Uterus (tissue), 4 donors: ENCODE measurements at places on chromosomes 1 and 21. TPM values are rescaled to one million over a fixed set of nuclear protein-coding genes. Genes with fewer than 3 reads are reported as not detected.

The PPFIA4 gene
- total RNA-seq = not detected

The PLA2G2F gene
- total RNA-seq = not detected

The SPRR3 gene
- total RNA-seq = not detected

The SLC44A5 gene
- total RNA-seq = not detected

The PSEN2 gene
- total RNA-seq = 80.9 TPM

The OPRD1 gene
- 0.07 TPM for total RNA-seq

- no peak for DNase-seq
- no peak overlapping the region for H3K27ac ChIP-seq
- no peak overlapping the region for H3K4me3 ChIP-seq
- no peaks in the 10 kb centered on the region for H3K4me1 ChIP-seq
- H3K36me3 ChIP-seq = no peaks in the 10 kb centered on the region
These were observed 18.7 kb upstream of the FAM43B start for GRCh38 chr1:20533635-20534034.

DNA sequence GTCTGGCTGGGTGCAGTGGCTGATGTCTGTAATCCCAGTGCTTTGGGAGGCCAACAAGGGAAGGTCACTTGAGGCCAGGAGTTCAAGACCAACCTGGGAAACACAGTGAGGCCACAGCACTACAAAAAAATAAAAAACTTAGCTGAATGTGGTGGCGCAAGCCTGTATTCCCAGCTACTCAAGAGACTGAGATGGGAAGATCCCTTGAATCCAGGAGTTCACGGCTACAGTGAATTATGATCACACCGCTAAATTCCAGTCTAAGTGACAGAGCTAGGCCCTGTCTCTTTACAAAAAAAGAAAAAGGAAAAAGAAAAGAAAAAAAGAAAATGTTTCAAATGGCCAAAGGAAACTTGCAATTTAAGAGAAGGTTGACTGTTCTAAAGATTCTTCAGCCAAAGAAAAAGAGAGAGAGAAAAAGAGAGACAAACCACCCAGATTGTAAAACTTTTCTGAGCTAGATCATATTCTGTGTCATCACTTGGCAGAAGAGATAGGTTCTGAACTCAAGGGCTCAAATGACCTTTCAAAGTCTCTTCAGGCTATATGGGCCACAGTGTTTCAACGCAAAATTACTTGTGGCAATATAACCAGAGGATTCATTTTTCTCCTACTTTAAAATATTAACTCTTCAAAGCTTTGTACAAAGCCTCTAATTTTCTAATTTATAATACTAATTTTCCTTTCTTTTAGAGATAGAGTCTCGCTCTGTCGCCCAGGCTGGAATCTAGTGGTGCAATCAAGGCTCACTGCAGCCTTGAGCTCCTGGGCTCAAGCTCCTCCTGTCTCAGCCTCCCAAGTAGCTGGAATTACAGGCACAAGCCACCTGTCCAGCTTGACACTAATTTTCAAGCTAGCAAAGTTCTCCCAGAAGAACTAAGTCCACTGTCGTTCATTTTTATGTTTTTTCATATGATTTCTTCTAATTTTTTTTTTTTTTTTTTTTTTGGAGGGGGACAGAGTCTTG lies 20.5 kb downstream of the ARID4B start:
- H3K4me1 ChIP-seq = peaks cover 5% of the 10 kb centered on the region
- no peaks in the 10 kb centered on the region for H3K27me3 ChIP-seq
- no peaks in the 10 kb centered on the region for H3K36me3 ChIP-seq
- DNase-seq = no peak

GRCh38 chr1:206867716-206868115 lies 2.3 kb downstream of the IL20 start:
- no peaks in the 10 kb centered on the region for H3K27me3 ChIP-seq
- no peak overlapping the region for H3K4me3 ChIP-seq
- no peak overlapping the region for H3K27ac ChIP-seq

- DNase-seq = peak; percentile 57
- no peaks in the 10 kb centered on the region for H3K27me3 ChIP-seq
- H3K4me1 ChIP-seq = peaks cover 12% of the 10 kb centered on the region
These were observed 58.8 kb downstream of the NAV1 start for GRCh38 chr1:201597551-201598230.

DNA sequence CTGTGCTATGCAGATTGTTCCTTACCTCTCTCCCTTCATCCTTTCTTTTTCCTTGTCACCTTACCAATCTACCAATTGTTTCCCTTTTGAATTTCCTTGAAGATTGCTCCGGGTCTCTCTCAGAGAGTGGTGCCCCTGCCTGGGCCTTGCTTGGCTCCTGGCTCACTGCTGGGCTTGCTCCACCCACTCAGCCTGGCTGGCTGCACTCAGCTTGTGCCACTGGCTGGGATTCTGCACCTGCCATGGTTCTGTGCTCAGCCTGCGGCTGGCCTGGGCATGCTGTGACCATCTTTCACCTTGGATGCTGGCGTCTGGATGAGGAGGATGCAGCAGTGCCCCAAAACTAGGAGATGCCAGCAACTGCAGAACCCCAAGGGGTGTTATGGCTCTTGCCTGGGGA lies 463.9 kb upstream of the CXADR start:
- no peaks in the 10 kb centered on the region for H3K36me3 ChIP-seq
- no peaks in the 10 kb centered on the region for H3K4me1 ChIP-seq
- DNase-seq = no peak
- H3K27me3 ChIP-seq = no peaks in the 10 kb centered on the region
- no peak overlapping the region for H3K4me3 ChIP-seq
- H3K27ac ChIP-seq = no peak overlapping the region

DNA sequence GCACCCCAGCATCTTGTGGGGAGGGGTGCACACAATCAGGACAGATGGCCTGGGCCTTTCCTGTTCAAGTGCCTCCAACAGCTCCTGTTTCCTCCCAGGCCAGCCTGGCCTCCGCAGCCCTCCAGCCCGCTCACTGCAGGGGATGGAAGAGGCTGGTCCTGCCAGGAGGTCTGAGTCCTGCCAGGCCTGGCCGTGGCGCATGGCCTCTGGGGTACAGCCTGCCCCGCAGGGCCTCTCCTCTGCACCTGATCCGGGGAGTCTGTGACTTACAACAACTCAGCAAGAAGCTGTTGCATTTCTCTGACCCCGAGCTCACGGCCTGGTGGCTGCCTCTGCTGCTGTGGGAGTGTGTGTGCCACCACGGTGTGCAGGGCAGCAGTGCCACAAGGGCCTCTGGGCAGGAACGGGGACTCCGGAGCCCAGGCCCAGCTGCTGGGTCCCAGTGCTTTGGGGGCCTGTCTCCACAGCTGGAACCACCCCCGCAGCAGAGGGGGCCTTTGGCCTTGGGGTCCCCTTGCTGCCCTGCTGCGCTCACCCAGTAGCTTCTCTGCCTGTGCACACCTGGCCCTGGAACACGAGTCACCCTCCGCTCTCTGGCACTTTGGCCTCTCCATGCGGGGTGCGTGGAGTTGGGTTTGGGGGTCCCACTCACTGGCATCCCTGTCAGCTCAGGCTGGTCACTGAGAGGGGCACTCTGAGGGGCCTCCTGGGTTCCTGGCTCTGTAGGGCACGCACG lies 17.4 kb upstream of the LRRC3 start:
- no peaks in the 10 kb centered on the region for H3K36me3 ChIP-seq
- no peaks in the 10 kb centered on the region for H3K4me1 ChIP-seq
- H3K27me3 ChIP-seq = no peaks in the 10 kb centered on the region
- H3K27ac ChIP-seq = no peak overlapping the region
- DNase-seq = no peak

DNA sequence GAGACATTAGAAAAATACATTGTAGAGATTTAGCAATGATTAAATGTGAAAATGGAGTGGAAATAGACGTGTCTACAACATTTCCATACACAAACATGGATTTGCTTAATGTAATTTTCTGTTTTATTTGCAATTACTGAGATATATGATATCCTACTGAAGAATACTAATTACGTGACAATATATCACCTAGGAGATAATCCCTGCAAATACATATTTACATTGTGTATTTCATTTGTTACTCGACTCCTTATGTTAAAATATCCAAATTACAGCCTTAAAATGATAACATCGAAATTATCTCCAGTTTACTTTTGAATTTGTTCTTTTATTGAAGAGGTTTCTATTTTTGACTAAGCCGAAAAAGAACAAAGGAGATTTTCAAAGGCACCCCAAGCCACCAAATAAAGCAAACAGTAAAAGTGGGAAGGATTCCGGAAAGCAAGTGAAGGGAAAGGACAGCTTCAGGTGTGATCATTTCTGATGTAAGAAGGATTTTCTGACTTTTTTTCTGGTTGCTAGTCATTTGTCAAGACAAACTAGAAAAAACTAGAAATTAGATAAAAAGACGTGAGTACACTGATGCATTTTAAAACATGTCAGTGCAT lies 7.9 kb downstream of the LHX4 start:
- no peaks in the 10 kb centered on the region for H3K36me3 ChIP-seq
- DNase-seq = no peak
- peaks cover 68% of the 10 kb centered on the region for H3K27me3 ChIP-seq
- H3K4me3 ChIP-seq = no peak overlapping the region
- H3K27ac ChIP-seq = no peak overlapping the region

- DNase-seq = no peak
- H3K27me3 ChIP-seq = no peaks in the 10 kb centered on the region
- no peaks in the 10 kb centered on the region for H3K4me1 ChIP-seq
These were observed 17.6 kb upstream of the ALX3 start for GRCh38 chr1:110087812-110088738.

- H3K4me3 ChIP-seq = no peak overlapping the region
- no peak overlapping the region for H3K27ac ChIP-seq
- no peaks in the 10 kb centered on the region for H3K36me3 ChIP-seq
- no peaks in the 10 kb centered on the region for H3K27me3 ChIP-seq
- H3K4me1 ChIP-seq = no peaks in the 10 kb centered on the region
These were observed 16.5 kb downstream of the DYRK1A start for GRCh38 chr21:37383086-37383485.

DNA sequence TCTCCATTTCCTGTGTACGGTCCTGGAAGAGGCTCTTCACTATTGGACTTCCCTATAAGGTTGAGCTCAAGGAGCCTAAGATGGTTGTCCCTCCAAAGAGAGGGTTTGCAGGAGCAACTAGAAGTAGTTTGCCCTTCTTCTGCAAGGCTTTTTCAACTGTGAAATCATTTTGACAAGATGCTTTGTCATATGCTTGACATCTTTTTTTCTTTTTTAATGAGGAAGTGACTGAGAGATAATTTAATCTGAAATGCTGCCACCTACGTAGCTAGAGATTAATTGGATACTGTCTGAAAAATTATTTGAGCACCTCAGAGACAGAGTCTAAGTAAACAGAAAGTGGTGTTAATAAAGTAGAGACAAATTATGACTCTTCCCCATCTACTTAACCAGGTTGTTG lies 97.0 kb downstream of the CHRM3 start:
- no peaks in the 10 kb centered on the region for H3K27me3 ChIP-seq
- no peaks in the 10 kb centered on the region for H3K36me3 ChIP-seq
- H3K27ac ChIP-seq = no peak overlapping the region
- DNase-seq = no peak

- DNase-seq = no peak
- no peaks in the 10 kb centered on the region for H3K36me3 ChIP-seq
- no peak overlapping the region for H3K27ac ChIP-seq
These were observed 132.0 kb downstream of the GIPC2 start for GRCh38 chr1:78177708-78178270.

DNA sequence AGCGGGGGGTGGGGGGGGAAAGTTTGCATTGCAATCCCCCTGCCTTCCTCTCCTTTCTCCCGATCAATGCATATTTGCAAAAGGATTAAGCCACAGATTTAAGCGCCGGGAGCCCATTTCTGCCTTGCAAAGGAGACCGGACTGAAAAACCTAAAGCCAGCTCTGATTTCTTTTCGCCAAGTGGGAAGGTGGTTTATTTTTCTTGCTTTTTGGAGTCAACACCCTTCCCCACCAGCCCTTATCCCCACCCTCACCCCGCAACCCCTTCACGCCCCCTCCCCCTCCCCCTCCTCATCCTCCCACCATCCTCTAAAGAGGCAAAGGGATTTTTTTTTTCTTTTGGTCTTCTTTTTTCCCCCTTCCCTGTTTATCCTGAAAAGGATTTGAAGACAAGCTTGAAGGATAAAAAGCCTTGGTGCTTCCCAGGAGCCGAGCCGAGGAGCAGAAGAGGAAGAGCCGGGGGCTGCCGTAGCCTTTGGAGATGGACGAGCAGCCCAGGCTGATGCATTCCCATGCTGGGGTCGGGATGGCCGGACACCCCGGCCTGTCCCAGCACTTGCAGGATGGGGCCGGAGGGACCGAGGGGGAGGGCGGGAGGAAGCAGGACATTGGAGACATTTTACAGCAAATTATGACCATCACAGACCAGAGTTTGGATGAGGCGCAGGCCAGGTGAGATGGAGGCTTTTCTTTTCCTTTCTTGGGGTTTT lies 513 bp downstream of the PBX1 start:
- peak overlapping the region; percentile 97 for H3K27ac ChIP-seq
- H3K36me3 ChIP-seq = no peaks in the 10 kb centered on the region
- DNase-seq = peak; percentile 47
- H3K4me1 ChIP-seq = no peaks in the 10 kb centered on the region
- H3K27me3 ChIP-seq = no peaks in the 10 kb centered on the region

DNA sequence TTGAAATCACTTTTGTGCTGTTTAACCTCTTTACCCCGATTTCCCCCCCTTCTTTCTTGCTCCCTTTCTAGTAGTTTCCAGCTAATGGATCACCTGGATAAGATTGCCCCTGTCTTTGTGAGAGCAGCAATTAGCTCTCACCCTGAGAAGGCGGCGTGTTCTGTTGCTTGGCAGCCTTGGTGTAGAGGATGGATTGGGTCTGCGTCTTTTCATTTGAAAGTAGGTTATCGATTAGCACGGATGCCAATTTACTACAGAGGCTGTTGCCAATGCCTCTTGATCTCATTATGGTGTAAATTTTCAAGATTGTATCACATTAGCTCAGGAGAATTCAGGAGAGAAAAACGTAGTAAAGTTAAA lies 26.4 kb downstream of the KIF26B start:
- H3K27me3 ChIP-seq = no peaks in the 10 kb centered on the region
- no peaks in the 10 kb centered on the region for H3K36me3 ChIP-seq
- no peak overlapping the region for H3K4me3 ChIP-seq
- no peaks in the 10 kb centered on the region for H3K4me1 ChIP-seq
- DNase-seq = no peak
- H3K27ac ChIP-seq = no peak overlapping the region

GRCh38 chr1:89512996-89513720 lies 11.5 kb upstream of the LRRC8B start:
- no peak for DNase-seq
- no peaks in the 10 kb centered on the region for H3K36me3 ChIP-seq
- H3K27ac ChIP-seq = no peak overlapping the region
- no peaks in the 10 kb centered on the region for H3K27me3 ChIP-seq

- no peak for DNase-seq
- H3K4me1 ChIP-seq = no peaks in the 10 kb centered on the region
- H3K27ac ChIP-seq = no peak overlapping the region
- H3K4me3 ChIP-seq = no peak overlapping the region
- no peaks in the 10 kb centered on the region for H3K27me3 ChIP-seq
- H3K36me3 ChIP-seq = no peaks in the 10 kb centered on the region
These were observed 185.6 kb downstream of the RHOU start for GRCh38 chr1:228920831-228921230.

- H3K4me3 ChIP-seq = no peak overlapping the region
- no peak for DNase-seq
- H3K4me1 ChIP-seq = no peaks in the 10 kb centered on the region
- H3K27ac ChIP-seq = no peak overlapping the region
These were observed 205.7 kb upstream of the RRP15 start for GRCh38 chr1:218079347-218079746.

GRCh38 chr1:190975827-190976226 lies 498.2 kb upstream of the BRINP3 start:
- peaks cover 4% of the 10 kb centered on the region for H3K36me3 ChIP-seq
- H3K27ac ChIP-seq = no peak overlapping the region
- no peaks in the 10 kb centered on the region for H3K4me1 ChIP-seq
- DNase-seq = no peak
